ENCODE measurements at places on chromosomes 12 and 14. TPM values are rescaled to one million over a fixed set of nuclear protein-coding genes. Genes with fewer than 3 reads are reported as not detected.

SRRM4 gene
- 0.04 TPM for total RNA-seq

DNA sequence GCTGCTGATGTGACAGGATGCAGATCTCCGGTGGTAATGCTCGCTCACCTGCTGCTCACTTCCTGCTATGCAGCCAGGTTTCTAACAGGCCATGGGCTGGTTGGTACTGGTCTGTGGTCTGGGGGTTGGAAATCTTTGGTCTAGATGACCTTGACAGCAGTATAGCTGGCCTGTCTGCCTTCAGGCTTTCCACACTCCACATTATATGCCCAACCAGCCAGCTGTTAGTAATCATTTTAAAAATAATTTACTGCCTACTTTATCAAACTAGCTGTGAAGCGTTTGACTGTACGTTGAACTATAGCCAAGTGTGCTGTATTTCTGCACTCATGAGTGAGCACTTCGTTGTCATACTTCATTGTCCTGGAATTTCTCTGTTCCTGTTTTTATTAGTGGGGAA, 424.0 kb upstream of the GARIN6 start:
- DNase-seq = no peak

RNF212B gene
- not detected for total RNA-seq

DNA sequence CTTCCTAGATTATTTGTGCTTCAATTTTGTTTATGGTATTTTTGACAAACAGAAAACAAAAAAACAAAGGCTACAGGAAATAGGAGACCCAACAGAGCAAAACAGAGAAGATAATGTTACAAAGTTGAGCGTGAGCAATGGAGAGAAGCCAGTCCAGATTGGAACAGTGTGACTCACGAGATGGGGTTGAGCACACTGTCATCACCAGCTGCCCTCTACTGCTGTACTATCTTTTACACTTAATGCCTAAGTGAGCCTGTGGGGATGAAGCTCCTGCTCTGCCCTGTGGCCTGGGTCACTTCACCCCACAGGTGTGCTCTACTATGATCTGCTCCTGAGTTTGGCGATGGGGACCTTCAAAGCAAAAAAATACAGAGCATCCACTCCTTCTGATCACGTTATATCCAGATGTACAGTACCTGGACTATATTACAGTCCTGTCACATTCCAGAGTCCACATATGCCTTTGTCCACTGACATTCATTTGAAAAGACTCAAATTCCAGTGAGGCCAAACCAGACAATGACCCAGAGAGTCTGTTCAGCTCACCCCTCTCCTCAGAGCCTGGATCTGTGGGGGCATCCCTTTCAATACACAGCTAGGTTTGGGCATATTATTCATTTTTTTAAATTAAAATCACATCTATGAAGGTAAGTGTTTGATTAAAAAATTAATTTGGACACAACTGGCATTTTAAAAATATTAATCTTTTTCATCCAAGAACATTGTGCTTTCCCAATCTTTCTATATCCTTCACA, 4.4 kb downstream of the IPO8 start:
- no peak for DNase-seq

WDR20 gene
- 39.6 TPM for total RNA-seq

DNA sequence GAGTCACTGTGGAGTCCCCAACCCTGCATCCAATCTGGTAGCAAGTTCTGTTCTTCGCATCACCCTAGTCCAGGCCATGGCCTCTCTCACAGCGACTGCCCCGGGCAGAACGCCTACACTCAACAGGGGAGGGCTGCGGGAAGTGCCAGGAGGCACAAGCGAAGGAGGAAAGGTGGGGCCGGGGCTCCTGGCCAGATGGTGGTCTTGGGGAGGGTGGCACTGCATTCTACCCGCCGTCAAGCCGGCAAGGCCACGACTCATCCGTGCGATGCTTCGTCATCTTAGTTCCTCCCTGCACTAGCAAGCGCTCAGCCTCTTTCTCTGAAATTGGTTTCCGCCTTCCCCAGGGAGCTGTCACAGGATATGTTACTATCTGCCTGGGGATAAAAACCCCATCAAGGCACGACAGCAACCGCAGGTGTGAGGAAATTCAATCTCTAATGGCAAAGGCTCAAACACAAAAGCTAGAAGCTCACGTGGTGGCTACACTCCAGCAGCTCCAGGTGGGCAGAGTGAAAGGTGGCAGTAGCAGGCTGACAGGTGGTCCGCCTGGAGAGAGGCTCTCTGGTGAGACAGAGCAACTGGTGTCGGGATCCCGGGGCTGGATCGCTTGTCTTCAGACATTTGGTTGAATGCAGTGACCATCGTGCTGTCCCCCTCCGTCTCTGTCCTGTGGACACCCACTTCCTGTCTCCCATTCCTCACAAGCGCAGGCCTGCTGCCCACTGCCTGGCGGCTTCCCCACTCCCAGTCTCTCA, 34.1 kb downstream of the ACADS start:
- no peak for DNase-seq

DNA sequence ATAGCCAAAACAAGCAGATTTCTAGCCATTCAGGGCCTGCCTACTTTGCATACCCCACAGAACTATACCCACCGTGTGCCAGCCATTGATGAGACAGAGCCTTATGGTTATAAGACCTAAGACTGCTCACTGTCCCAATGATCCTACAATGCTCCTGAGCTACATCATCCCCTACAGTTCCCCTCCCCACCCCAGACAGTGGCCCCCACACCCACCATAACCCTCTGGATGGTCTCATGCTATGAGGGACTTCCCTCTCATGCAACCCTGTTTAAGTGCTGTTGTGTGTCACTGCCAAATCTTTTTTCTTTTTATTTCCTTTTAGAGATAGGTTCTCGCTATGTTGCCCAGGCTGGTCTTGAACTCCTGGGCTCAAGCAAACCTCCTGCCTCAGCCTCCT, 75.9 kb downstream of the CHST11 start:
- no peak for DNase-seq
